ENCODE measurements at places on chromosomes 6 and 20. TPM values are rescaled to one million over a fixed set of nuclear protein-coding genes. Genes with fewer than 3 reads are reported as not detected.

Gene KCNK5
- total RNA-seq: not detected

Gene NUP43
- 54.1 TPM for total RNA-seq

Gene CENPQ
- total RNA-seq: 7.8 TPM

Gene GPR6
- total RNA-seq: not detected

Gene CST4
- not detected for total RNA-seq

Gene ABHD16B
- not detected for total RNA-seq

Gene RPS6KA2
- 156 TPM for total RNA-seq

Gene CRYBG1
- 34.6 TPM for total RNA-seq

Gene CMTR1
- 31.8 TPM for total RNA-seq

Gene TREML2
- total RNA-seq: not detected

Gene CCM2L
- 16.7 TPM for total RNA-seq

Gene KCNQ2
- not detected for total RNA-seq

Gene PI3
- total RNA-seq: not detected

Gene RSPO3
- not detected for total RNA-seq

All from vein endothelial cell (primary cell).